GM12864 (cell line): ENCODE measurements at places on chromosomes 2 and 18.

DNA sequence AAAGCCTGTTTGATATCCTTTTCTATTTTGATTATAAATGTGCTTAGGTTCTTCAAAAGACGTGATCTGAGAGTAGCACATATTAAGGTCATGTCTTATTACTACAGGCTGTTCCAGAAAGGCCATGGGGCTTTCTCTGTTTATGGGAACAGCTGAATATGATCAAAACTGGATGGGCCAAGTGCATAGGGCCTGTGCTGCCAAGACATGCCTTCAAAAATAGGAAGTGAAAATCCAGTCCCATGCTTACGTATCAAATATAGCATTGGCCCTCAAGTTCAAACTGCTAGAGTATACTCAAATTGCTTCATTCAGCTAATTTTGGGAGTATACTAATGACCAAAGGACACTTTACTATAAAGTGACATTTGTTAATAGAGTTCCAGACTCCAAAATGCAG lies 24.1 kb downstream of the SLC25A52 start:
- DNase-seq, result peak; percentile 10

GRCh38 chr2:177187631-177188312 lies 24.8 kb upstream of the HNRNPA3 start:
- DNase-seq, result no peak

GRCh38 chr18:48229552-48229981 lies 179.6 kb downstream of the ZBTB7C start:
- DNase-seq, result no peak

- no peak for DNase-seq
These were observed 1.6 kb downstream of the KLHL29 start for GRCh38 chr2:23386339-23387220.

DNA sequence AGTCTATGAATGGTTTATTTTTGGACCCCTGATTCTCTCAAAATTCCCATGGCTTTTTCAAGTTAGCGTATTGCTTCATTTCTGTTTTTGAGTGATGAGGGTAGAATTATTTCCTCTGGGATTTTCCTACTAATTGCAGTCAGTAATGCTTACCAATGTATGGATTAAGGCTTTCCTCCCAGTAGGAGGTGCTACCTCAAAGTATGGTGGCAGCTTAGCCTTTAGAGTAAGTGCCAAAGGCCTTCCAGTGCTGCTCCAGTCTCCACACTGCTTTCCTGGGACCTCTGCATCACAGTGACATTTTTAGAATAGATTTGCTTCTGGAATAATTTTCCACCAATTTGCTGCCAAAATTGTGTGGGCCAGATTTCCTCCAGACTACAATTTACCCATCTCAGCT lies 16.2 kb upstream of the SSB start:
- DNase-seq, result no peak

- no peak for DNase-seq
These were observed 110.6 kb upstream of the ACVR1 start for GRCh38 chr2:157986761-157987160.

GRCh38 chr2:182077448-182078142 lies 91.9 kb downstream of the PPP1R1C start:
- DNase-seq, result peak; percentile 43

DNA sequence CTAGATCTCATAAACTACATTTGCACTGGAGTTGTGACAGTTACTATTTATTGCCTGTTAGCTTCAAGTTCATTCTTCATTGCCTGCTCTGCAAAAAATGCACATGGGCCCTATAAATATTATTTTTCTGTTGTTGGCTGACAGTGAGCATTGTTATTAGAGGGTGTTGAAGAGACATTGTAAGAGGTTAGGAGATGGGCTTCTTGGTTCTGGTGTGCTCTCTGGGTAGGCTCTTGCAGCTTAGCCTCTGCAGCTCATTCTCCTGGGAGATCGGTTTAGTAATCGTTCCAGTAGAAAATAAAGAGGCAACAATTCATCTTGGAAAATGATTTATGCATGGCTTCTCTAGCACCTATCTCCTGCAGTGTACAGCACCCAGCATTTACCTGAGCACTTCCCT lies 113.8 kb upstream of the SCN7A start:
- DNase-seq, result no peak

GRCh38 chr18:25560369-25560768 lies 208.4 kb upstream of the ZNF521 start:
- no peak for DNase-seq

DNA sequence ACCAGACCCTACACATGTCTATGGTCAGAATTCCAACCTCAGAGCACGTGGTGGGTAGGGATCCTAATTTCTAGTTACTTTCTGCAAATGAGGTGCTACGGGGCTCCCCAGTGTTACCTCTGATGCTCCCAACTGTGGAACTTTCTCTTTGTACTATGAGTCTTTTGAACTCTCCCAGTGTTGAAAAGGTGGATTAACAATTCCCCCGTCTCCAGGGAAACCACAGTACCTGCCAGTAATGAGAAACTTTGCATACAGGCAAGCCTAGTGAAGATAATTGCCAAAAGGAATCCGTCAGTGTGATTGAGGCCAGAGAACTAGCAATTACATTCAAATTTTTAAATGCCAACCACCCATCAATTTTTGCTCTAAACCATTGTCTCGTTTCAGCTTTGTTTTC lies 129.0 kb upstream of the FOSL2 start:
- DNase-seq, result no peak

- no peak for DNase-seq
These were observed 61.9 kb upstream of the PSMD14 start for GRCh38 chr2:161246281-161246680.

DNA sequence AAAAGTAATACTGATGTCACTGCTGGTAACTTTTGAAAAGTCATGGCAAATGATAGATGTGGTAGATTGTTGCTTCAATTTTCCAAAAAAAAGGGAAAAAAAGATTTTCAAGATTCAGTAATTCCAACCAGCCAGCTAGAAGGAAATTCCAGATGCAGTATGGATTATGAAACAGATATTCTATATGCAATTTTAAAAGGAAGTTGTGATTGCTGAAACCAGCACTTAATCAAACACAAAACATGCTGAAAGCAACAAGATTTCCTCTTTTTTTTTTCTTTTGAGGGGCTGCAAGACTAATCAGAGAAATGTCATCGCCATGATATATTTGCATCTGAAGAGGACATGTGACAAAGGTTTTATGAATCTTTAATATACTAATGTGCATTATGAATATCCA lies 5.1 kb upstream of the HNMT start:
- DNase-seq, result no peak

DNA sequence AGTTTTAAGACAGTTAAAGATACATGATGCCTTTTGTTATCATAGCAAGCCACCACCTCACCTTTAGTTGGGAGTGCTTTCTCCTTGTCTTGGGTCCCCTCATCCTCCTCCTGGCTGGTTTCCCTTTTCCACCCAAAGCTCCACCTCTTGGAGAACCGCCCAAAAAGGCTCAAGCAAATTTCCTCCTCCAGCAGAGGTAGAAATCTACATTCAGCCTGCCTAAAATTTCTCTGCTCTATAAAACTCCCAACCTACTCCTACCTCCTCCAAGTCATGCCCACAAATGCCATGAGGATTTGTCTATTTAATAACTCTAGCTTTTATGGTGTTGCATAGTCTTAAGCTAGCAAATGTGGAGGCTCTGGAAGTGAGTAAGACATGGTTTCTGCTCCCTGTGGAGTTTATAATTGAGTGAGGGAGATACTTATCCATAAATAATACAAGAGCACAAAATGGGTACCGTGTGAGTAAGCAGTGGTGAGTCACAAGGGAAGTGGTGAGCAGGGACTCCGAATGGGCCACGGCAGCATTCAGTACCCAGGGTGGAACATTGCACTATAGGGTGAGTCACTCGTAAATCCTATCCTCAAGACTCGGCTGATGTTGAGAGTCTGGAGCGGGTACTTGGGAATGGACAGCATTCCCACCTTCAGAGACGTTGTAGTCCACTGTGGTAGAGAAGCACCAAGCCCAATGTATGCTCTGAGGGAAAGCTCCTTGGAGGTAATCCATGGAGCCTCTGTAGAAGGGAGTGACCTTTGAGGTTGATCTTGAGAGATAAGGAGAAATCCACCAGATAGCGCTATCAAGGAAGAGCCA lies 146.3 kb downstream of the RTN4 start:
- DNase-seq, result no peak

GRCh38 chr2:104733226-104733943 lies 120.5 kb upstream of the POU3F3 start:
- peak; percentile 19 for DNase-seq
